Activated T-helper 1 cell treated with anti-CD3 and anti-CD28 coated beads, Interleukin-12 subunit alpha, Interleukin-12 subunit beta, Interleukin-2, Interleukin-4 antibody, amounts not matched to agents 30 ng/mL and 10 ng/mL and 1 ng/mL, durations not matched to agents 14 hours and 24 hours and 36 hours (primary cell): ENCODE measurements at places on chromosomes 13 and 19. TPM values are rescaled to one million over a fixed set of nuclear protein-coding genes. Genes with fewer than 3 reads are reported as not detected.

GRCh38 chr13:110650436-110650835, 35.1 kb downstream of the NAXD start:
- peaks cover 13% of the 10 kb centered on the region for H3K36me3 ChIP-seq
- no peak overlapping the region for H3K27ac ChIP-seq
- no peaks in the 10 kb centered on the region for H3K27me3 ChIP-seq
- no peak overlapping the region for H3K4me3 ChIP-seq
- DNase-seq: no peak
- H3K4me1 ChIP-seq: no peaks in the 10 kb centered on the region

DNA sequence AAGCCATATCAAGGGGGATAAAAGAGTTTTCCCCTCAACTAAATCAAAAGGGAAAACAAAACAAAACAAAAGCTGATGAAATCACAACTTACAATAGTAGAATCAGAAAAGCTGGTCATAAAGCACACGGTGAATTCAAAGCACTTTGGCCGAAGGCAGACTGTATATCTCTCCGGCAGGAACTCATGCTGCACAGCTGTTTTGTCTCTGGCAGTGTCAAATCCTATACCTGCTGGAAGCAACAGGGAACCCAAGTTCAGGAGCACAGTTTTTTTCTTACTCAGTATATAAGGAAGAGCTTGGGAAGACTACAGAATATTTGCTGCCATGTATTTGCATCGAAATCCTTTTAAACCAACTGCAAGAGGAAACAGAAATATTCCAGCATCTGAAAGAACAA, 213.7 kb downstream of the RFC3 start:
- H3K27me3 ChIP-seq: no peaks in the 10 kb centered on the region
- H3K36me3 ChIP-seq: no peaks in the 10 kb centered on the region
- H3K27ac ChIP-seq: no peak overlapping the region
- no peaks in the 10 kb centered on the region for H3K4me1 ChIP-seq
- no peak overlapping the region for H3K4me3 ChIP-seq
- no peak for DNase-seq

GRCh38 chr13:34412817-34413375, 529.2 kb upstream of the NBEA start:
- no peaks in the 10 kb centered on the region for H3K4me1 ChIP-seq
- no peak overlapping the region for H3K4me3 ChIP-seq
- no peaks in the 10 kb centered on the region for H3K27me3 ChIP-seq
- H3K36me3 ChIP-seq: no peaks in the 10 kb centered on the region
- no peak overlapping the region for H3K27ac ChIP-seq

DNA sequence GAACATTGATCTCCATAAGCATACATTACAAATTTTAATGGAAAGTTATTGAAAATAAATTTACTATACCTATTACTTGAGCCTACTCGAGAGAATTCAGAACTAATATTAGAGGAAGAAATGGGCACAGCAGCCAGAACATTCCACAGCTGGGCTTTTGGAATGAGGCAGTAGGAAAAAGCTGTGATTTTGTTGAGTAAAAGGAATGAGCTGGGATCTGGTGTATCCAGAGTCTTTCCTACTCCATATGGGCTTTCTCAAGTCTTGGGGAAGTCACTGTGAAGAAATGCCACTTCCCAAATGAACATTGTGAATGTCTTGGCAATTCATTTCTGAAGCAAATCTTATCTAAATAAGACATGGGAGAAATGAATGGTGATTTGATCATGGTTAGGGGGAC, 93.1 kb downstream of the CYSLTR2 start:
- DNase-seq: no peak
- no peaks in the 10 kb centered on the region for H3K27me3 ChIP-seq
- H3K36me3 ChIP-seq: no peaks in the 10 kb centered on the region
- H3K4me3 ChIP-seq: no peak overlapping the region
- H3K27ac ChIP-seq: no peak overlapping the region

GRCh38 chr13:30526612-30527495, 61.1 kb upstream of the HMGB1 start:
- peaks cover 5% of the 10 kb centered on the region for H3K4me1 ChIP-seq
- no peaks in the 10 kb centered on the region for H3K36me3 ChIP-seq
- no peak for DNase-seq
- peaks cover 3% of the 10 kb centered on the region for H3K27me3 ChIP-seq
- no peak overlapping the region for H3K4me3 ChIP-seq

GRCh38 chr13:21148557-21149258, 27.6 kb downstream of the SKA3 start:
- H3K27me3 ChIP-seq: no peaks in the 10 kb centered on the region
- H3K4me1 ChIP-seq: peaks cover 3% of the 10 kb centered on the region
- H3K27ac ChIP-seq: no peak overlapping the region
- DNase-seq: no peak

DNA sequence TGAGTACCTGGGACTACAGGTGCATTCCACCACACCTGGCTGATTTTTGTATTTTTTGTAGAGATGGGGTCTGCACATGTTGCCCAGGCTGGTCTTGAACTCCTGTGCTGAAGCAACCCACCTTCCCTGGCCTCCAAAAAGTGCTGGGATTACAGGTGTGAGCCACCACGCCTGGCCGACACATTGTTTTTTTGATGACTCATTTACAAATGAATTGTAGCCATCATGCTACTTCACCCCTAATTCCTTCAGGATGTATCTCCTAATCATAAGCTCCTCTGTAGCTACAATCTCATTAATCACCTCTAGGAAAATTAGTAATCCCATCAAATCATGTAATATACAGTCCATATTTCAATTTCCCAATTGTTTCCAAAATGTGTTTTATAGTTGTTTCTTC, 17.9 kb downstream of the RELB start:
- no peak for DNase-seq
- peaks cover 25% of the 10 kb centered on the region for H3K36me3 ChIP-seq
- peaks cover 10% of the 10 kb centered on the region for H3K4me1 ChIP-seq
- no peaks in the 10 kb centered on the region for H3K27me3 ChIP-seq
- no peak overlapping the region for H3K4me3 ChIP-seq
- H3K27ac ChIP-seq: no peak overlapping the region

- H3K4me1 ChIP-seq: peaks cover 17% of the 10 kb centered on the region
- H3K27me3 ChIP-seq: no peaks in the 10 kb centered on the region
- peaks cover 8% of the 10 kb centered on the region for H3K36me3 ChIP-seq
- H3K4me3 ChIP-seq: no peak overlapping the region
- H3K27ac ChIP-seq: no peak overlapping the region
Measured at GRCh38 chr19:34316741-34317301, 48.2 kb upstream of the GPI start.

- DNase-seq: no peak
- no peaks in the 10 kb centered on the region for H3K36me3 ChIP-seq
- H3K4me3 ChIP-seq: no peak overlapping the region
Measured at GRCh38 chr13:107360010-107360409, 792.1 kb upstream of the ARGLU1 start.

DNA sequence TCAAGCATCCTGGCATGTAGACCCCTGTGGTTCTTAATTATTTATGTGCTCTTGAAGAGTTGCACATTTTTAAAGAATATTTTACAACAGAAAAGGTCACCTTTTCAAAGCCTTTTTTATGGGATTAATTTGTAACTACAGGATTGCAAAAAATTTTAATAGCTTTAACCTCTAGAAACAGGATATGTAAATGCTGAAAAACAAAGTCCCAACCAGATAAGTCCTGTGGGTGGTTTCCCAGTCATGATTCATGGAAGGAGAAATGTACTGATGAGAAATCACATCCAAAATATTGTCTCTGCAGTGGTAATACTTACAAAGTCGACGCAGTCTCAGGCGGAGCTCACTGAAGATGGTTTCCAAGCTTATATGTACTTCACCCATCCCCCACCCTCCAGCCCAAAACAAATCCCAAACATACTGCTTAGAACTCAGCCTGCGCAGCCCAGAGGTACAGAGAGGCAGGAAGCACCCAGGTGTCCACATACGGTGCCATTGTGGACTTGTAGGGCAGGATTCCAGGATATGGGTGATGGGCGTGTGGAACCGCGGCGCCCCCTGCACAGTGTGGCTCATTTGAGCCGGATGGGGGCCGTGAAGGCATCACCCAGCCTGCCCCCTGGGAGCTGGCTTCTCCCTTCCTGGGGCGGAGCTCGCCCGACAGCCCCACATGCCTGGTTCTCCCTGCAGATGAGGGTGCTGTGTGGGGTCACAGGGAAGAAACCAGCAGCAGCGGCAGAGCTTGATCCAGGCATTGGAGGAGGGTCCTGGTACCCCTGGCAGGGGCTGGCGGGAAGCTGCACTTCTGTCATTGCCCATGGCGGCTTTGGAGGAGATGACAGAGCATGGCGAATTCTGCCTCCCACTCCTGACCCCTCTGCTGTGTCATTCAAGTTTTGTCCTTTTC, 101.2 kb downstream of the ATP11A start:
- H3K36me3 ChIP-seq: peaks cover 10% of the 10 kb centered on the region
- peaks cover 10% of the 10 kb centered on the region for H3K4me1 ChIP-seq
- no peak overlapping the region for H3K27ac ChIP-seq
- H3K27me3 ChIP-seq: no peaks in the 10 kb centered on the region

DNA sequence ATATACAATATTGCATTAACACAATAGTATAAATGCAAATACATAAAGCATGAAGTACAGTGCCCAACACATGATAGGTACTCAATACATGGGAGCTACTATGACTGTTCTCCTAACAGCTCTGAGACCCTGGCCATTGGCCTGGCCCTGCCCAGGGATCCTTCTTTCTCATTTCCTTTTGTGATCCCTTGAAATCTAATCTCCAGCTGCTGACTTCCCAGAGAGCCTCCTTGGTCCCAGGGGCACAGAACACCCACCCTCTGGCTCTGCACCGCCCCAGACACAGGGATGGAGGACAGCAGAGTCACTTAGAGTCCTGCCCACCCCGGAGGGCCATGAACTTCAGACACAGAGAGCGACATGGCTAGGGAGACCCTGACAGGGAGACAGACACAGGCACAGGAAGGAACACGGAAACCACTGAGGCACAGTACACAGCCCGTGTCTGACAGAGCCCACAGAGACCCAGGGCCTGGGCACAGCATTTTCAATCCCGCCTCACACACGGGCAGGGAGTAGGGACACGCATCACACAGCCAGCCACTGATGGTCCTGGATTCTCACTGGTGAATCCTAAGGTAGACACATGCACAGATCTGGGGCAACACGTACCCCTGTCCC, 4.2 kb upstream of the SYCN start:
- no peaks in the 10 kb centered on the region for H3K4me1 ChIP-seq
- peaks cover 13% of the 10 kb centered on the region for H3K27me3 ChIP-seq
- no peak for DNase-seq
- no peaks in the 10 kb centered on the region for H3K36me3 ChIP-seq

The TMEM145 gene
- 0.56 and 2.1 TPM in 2 replicates for total RNA-seq

The DIRAS1 gene
- 0.05 TPM in 1 of 2 replicates, not detected in the other for total RNA-seq

The DENND1C gene
- 68.4 and 75.6 TPM in 2 replicates for total RNA-seq

The FAM83E gene
- 7.3 TPM in 2 replicates for total RNA-seq

The ZNF486 gene
- total RNA-seq: 4.0 TPM in 2 replicates

The UBE2L5 gene
- total RNA-seq: not detected in 2 replicates

The ZNF578 gene
- 0.05 and 0.07 TPM in 2 replicates for total RNA-seq

The CGB2 gene
- total RNA-seq: not detected in 2 replicates

The WASF3 gene
- total RNA-seq: 0.07 and 0.13 TPM in 2 replicates
